Left kidney (tissue), 8 donors: ENCODE measurements at places on chromosomes 11 and 22. TPM values are rescaled to one million over a fixed set of nuclear protein-coding genes. Genes with fewer than 3 reads are reported as not detected.

FAM181B gene
- 2.3 TPM for polyA plus RNA-seq

APBB1 gene
- 55.3 TPM for polyA plus RNA-seq

PHF21B gene
- polyA plus RNA-seq: 6.6 TPM

NCF4 gene
- 2.0 TPM for polyA plus RNA-seq

TTLL8 gene
- not detected for polyA plus RNA-seq
